ENCODE measurements at places on chromosomes 16 and 17.

- no peak for DNase-seq
Observed at GRCh38 chr16:68298312-68298711, 12.4 kb downstream of the SLC7A6OS start.

DNA sequence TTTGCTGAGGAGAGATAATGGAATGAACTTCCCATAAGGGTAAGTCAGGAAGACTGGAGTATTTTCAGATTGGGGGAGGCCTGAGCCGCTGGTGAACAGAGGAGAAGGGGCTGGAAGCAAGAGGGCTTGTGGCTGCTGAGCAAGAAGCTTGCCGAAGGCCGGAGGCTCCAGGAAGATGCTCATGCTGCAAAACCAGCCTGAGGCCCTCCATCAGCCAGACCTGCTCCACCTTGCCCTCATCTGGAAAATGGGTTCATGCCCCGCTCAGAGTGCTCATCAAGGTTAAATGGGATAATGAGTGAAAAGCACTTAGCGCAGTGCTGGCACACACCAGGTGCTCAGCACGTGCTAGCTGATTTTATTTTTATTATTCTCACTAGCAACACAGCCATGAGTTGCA lies 5.5 kb upstream of the ASGR1 start:
- DNase-seq: no peak

DNA sequence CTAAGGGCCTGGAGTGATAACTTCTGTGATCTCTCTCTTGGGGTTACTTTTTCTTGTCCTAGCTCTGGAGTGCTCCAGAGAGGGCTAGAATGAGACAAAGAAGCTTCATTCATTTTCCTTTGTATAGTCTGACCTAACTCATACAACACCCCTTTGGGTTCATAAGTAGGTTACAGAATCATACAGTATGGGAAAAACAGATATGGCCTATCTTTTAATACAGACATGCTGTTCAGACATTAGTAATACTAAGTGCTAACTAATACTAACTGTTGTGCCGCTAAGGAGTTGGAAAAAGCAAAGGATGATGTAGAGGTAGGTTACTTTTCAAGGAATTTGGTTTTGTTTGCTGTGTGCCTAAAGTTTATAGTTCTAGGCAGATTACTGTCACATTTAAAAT lies 84.7 kb downstream of the NLK start:
- no peak for DNase-seq

DNA sequence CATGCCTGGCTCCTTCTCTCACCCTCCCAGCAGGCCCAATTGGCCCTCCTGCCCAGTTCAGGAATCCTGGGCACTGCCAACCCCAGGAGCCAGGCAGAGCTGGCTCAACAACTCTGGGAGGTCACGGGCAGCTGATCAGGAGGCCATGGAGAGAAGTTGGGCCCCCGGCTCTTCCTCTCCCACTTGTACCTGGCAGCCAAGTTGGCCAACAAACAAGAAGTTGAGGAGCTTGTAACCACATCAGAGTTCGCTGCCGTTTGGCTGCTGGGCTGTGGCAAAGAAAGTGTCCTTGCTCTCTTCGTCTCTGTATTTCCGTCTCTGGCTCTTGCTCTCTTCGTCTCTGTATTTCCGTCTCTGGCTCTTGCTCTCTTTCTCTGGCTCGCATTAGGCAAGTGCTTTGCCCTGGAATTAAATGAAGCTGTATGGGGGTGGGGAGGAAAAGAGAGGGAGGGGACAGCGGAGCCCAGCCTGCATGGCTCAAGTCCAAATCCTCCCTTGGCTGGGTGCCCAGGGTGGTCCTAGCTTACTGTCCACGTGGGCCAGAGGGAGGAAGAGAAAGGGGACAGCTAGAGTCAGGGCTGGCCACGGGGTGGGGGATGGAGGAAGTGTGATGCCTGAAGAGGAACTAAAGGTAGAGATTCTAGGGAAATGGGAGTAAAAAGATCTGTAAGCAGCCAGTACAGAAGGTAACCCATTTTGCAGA lies 7.8 kb upstream of the TMEM132E start:
- DNase-seq: no peak
